Esophagus muscularis mucosa (tissue), 4 donors: ENCODE measurements at places on chromosomes 4 and X. TPM values are rescaled to one million over a fixed set of nuclear protein-coding genes. Genes with fewer than 3 reads are reported as not detected.

The NUDT11 gene
- 2.9 TPM for total RNA-seq

The FANCB gene
- 0.83 TPM for total RNA-seq

The PRRG3 gene
- total RNA-seq = 1.3 TPM

DNA sequence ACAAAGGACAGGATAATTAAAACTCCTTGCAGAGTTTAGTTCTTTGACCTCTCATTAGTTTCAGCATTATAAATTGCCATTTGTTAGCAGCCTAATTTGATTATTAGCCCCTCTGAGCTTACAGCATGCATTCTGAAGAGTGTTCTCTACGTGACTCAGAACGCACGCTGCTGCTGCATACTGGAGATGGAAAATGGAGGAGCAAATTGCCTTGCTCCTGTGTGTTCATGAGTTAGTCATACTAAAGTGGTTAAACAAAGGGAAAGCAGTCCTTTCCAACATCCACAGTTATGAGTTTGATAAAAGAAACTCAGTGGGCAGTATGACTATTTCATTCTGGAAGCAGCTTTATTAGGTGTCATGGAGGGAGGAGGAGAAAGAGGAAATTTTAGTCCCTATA is 922.5 kb downstream of the RPA4 start:
- no peaks in the 10 kb centered on the region for H3K4me1 ChIP-seq
- H3K27me3 ChIP-seq = no peaks in the 10 kb centered on the region
- H3K4me3 ChIP-seq = no peak overlapping the region
- no peaks in the 10 kb centered on the region for H3K36me3 ChIP-seq

DNA sequence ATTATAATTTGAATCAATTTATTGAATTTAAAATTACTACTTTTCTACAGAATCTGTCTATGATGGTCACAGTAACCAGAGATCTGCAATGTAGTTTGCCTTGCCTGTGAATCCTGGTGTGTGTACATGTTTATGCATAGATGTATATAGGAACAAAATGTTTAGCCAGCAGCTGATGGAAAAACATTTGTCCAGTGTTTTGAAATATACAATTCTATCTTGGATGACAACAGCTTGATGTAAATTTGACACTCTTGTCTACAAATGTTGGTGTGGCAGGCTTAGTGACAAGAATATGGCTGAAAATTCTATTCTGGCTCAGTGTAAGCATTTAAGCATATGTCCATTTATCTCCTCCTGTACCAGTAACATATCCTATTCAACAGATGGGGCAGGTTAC is 229.4 kb downstream of the RCHY1 start:
- H3K27ac ChIP-seq = no peak overlapping the region
- H3K27me3 ChIP-seq = no peaks in the 10 kb centered on the region
- DNase-seq = no peak
- no peak overlapping the region for H3K4me3 ChIP-seq
- H3K4me1 ChIP-seq = no peaks in the 10 kb centered on the region
- H3K36me3 ChIP-seq = no peaks in the 10 kb centered on the region

The CLGN gene
- 2.8 TPM for total RNA-seq

The OTC gene
- 0.42 TPM for total RNA-seq

DNA sequence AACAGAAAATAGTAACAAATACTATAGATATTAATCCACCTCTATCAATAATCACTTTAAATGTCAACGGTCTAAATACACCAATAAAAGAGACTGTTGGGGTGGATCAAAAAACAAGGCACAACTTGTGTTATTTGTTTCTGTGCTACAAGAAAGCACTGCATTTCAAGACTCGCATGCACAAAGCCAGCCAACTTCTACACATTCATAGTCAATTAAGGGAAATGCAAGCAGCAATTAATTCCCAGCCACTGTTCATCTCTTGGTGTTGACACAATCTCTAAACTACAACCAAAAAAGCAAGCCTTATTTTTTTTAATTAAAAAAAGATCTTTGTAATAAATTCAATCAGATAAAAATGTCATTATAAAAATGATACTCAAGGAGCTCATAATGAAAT is 67.6 kb downstream of the JAKMIP1 start:
- DNase-seq = no peak
- H3K27ac ChIP-seq = no peak overlapping the region
- H3K4me3 ChIP-seq = no peak overlapping the region
- H3K36me3 ChIP-seq = no peaks in the 10 kb centered on the region
- no peaks in the 10 kb centered on the region for H3K27me3 ChIP-seq
- H3K4me1 ChIP-seq = no peaks in the 10 kb centered on the region

DNA sequence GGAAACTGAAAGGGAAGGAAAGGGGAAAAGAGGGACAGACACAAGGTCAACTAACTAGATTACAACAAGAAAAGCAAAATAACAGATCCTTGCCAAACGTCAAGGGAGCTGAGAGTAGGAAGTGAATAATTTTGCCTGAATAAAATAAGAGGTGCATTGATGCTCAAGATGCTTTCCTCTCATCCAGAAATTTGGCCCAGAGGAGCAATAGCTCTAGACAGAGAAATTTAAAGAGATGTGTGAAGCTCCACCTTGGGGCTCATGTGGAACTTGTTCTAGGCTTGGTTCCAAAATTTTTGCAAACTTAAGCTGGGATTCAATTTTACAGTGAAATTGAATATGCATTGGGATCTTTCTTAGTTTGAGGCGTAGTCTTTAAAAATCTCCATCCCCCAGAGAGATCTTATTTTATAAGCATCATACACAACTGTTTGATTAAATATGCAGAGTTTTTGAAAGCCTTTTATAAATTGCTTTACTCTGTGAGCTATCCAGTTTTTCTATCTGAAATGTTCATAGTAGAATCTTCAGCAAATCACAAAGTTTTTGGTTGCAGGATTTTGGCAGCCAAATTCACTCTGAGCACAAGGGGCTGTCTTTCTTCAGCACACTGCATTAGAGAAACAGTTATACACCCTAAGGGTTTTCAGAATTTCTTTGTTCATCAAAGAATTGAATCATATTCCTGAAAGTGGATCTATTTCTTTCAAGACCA is 1159.5 kb downstream of the ADGRL3 start:
- H3K27ac ChIP-seq = no peak overlapping the region
- DNase-seq = no peak

DNA sequence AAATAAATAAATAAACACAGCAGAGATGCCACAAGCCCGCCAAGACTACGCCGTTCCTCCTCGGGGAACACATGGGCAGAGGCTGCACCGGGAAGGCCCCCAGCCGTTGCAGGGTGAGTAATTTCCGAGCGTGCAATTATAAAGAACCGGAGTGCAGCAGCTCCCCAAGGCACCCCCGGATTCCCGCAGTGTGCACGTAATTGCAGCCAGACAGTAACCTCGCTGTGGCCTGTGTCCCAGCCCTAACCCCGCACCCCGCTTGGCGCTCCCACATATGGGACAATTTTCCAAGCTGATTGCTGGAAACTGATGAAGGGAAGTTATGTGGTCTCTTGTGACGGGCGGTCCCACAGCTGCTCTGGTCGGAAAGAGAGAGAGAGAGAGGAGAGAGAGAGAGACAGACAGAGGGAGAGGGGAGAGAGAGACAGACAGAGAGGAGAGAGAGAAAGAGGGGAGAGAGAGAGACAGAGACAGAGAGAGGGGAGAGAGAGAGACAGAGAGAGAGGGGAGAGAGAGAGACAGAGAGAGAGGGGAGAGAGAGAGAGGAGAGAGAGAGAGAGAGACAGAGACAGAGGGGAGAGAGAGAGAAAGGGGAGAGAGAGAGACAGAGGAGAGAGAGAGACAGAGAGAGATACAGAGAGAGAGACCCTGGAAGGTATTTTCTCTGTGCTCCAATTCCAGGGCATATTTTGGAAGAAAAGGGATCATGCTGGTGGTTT is 275.4 kb downstream of the SHOX start:
- H3K4me1 ChIP-seq = no peaks in the 10 kb centered on the region
- H3K4me3 ChIP-seq = no peak overlapping the region
- DNase-seq = peak; percentile 91
- no peak overlapping the region for H3K27ac ChIP-seq

DNA sequence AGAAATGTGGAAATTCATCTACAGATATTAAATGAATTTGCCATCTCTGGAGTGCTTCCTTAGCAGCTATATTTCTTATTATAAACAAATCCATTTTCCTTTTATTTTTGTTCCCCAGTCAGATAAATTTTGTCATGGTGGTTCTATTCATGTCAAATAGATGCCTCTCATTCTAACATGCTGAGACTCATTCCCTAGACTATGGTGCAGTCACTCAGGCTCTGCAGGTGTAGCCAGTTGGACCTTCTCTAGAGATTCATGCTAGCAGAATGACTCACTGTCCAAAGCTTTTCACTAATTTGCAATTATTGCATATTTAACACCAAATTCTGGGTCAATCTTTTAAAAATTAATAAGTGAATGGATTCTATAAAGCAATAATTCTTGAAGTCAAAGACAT is 1392.7 kb downstream of the PCDH7 start:
- no peaks in the 10 kb centered on the region for H3K4me1 ChIP-seq
- DNase-seq = no peak

DNA sequence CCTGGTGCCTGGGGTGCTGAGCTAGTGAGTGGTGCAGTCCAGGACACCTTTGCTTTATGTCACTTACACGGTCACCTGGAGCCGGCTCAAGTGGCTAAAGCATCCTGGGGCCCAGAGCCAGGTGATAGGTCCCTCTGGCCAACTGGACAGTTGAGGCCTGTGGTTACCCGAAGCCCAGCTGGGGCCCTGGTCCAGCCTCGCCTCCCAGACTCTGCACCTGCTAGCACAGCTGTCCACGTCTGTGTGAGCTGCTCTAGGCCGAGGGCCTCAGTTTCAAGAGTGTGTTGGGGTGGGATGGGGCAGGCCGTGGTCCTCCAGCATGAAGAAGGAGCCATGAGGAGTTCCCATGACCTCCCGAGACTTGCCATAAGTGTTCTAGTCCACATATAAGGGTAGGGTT is 7.7 kb upstream of the ADD1 start:
- peak overlapping the region; percentile 25 for H3K27ac ChIP-seq
- H3K4me3 ChIP-seq = no peak overlapping the region
